ENCODE measurements at places on chromosomes 5 and 9.

DNA sequence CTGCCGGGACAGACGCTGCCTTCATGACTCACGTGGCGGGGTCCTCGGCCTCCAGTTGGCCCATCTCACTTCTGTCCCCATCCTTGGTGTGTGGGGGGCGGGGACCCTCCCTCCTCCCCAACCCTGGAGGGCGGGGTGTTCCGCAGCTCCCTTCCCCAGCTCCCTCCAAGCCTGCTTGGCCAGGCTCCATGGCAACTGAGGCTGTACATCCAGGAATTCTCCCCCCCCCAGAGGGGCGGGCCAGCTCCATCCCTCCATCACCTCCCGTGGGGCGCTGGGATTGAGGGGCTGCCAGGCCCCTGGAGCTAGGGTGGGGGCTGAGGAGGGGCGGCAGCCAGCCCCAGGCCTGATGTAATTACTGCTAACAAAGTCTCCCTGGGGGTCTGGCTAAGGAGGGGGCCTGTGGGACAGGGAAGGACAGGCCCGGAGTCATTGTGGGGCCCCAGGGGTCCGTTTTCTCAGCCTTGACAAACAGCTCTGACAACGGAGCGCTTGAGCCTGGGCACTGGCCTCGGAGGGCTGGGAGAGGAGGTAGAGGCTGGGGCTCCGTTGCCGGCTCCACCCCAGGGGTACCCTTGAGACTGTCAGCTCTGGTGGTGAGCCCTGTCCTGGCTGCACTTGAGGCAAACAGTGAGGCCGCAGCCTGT is 8.0 kb downstream of the DIPK1B start:
- DNase-seq: no peak

- DNase-seq: no peak
Observed at GRCh38 chr5:54150841-54151240, 159.5 kb downstream of the ARL15 start.

GRCh38 chr5:60483050-60483449 is 216.9 kb downstream of the DEPDC1B start:
- DNase-seq: no peak

DNA sequence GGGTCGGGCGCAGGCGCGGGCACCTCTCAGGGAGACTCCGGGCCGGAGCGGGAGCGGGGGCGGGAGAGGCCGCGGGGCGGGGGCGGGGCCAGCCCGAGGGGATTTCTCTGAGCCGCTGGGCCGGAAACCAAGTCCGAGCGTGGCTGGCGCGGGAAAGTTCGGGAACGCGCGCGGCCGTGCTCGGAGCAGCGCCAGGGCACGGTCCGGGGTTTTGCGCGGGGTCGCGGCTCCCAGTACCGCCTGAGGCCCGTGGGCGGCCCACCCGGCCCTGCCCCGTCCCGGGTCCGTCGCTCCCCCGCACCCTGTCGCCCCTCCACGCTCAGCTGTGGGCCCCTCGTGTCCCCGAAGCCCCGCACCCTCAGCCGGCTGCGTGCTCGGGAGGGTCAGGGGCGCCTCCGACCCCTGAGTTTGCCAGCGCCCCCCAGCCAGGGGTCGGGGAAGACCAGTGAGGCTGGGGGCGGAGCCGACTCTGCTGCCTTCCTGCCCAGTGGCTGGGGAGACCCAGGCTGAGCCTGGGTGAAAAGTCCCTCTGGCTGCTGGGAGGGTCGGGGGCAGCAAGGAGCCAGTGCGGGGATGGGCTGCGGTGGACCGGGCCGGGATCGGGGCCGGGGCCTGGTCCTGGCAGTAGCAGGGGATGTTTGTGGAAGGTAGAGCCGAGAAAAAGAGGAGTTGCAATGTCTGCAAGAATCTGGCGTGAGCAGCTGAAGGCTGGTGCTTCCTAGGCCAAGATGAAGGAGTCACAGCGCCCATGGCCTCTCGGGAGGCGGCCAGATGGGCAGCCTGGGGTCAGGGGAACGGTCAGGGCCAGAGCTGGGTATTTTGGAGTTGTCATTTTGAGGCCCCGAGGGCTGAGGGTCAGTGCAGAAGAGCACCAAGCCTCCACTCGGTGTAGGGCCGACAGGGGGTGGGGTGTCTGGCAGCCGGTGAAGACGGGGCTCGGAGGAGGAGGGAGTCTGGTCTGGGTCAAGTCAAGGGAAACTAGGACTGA is 588 bp downstream of the TRAF2 start:
- DNase-seq: no peak

DNA sequence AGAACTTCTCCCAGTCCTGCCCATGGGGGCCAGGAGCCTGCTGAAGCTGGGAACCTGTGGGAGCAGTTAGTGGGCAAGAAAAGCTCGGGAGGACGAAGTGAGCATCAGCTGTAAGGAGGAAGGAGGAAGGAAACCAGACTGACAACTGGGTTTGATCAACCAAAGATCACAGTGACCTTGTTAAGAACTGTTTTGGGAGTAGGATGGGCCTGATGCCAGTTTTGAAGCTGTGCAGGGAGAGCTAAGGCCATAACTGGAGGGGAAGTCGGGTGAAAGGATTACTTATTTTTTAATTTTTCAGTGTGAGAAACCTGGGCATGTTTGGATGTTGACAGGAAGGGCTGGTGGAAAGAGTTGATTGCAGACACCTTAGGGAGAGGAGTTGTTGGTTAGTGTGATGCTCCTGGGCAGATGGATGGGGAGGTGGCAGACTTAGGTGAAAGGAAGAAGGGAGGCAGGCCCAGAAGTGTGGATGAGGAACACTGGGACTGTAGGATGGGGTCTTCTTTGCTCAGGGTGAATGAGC is 58.3 kb upstream of the KLF4 start:
- DNase-seq: no peak
